ENCODE measurements at places on chromosomes 4 and X.

- DNase-seq = no peak
These were observed 14.5 kb downstream of the GUCY1B1 start for GRCh38 chr4:155773196-155773800.

DNA sequence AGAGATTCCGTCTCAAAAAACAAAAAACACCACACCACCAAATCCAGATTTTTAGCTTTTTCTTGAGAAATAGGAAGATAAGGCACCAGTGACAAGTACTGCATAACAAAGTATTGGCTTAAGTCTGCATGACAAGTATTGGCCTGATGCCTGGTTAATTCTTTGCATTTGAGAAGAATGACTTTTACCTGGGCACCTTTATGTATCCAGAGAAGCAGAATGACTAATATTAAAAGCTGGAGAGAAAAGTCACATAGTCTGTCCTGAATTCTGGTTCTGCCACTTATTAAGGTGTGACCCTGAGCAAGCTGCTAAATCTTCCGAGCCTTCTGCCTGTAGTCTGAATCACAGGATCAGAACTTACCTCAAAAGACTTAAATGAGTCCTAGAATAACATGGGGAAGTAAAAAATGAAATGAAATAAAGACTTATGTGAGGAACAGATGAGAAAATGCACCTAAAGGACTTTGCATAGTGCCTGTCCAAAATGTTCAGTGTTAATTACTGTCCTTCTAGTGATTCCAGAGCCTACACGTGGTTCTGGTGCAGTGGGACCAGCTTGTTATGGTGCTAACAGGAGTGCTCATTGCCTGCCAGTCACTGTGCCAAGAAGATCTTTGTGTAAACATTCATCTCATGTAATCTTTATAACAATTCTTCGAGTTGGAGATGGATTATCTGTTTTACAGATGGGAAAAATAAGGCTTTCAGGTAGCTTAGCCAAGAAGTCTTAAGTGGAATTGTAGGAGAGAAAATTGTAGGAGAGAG, 31.6 kb downstream of the UGDH start:
- no peak for DNase-seq

GRCh38 chr4:86981789-86982188, 47.0 kb downstream of the AFF1 start:
- DNase-seq = no peak

DNA sequence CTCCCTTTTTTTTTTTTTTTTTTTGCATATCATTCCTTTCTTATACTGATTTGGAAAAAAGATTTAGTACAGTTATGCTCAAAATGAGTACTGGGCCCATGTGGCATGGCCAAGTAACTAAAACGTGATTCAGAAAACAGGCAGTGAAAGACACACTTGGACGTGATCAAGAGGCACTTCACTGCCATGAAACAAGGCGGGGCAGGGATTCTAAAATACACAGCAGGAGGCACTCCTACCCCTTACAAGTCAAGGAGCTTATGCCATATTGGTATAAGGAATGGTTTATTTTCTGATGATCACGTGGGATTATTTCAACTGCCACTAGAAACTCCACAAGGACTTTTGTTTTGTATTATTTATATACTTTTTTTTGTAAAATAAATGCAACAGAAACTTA, 72.0 kb downstream of the CHST7 start:
- DNase-seq = no peak

DNA sequence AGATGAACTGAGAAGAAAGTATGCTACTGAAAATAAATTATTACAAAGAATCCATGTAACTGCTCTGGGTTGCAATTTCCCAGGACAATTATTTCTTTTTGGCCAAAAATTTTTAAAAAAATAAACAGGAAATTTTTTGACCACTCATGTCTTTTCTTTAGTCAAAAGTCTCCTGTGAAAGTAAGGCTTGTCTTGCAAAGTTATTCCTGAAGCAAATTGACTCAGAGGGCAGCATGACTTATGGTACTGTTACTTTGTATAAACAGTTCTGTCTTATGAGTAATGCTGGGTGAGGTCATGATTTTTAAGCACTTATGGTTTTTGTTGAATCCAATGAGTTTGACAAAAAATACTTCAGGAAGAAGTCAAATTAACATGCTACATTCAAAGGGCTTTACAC, 292.8 kb upstream of the ARSJ start:
- no peak for DNase-seq

DNA sequence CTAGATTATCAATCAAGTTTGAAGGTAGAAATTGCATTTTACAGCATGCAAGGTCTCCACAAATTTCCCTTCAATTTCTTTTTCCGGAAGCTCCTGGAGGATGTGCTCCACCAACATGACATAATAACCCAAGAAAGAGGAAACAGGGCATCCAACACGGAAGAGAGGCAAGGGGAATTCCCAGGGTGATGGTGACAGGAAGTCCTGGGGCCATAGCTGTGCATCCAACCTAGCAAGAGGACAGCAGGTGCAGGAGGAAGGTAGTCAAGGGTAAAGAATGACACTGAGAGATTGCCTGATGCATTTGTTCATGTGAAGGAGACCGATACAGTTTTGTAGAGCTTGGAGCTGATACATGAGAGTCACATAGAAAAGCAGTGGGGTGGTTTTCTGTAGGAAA, 115.7 kb upstream of the LSM6 start:
- no peak for DNase-seq

All from NCI-H1694 (cell line).